ENCODE measurements at places on chromosomes 3 and 15.

DNA sequence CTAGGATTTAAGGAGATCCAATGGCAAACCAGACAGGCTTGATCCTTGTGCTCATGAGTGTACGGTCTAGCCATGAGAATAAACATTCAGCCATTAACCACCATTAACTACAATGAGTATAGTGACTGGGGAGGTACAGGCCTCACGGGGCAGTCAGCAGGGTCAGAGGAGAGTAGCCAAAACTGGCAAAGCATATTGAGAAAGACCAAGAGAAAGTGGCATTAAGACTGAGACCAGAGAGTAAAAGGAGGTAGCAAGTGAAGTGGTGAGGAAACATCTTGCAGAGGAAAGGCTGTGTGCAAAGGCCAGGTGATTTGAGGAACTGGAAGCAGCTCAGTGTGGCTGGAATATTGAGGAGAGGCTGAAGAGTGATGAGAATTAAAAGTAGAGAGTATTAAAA is 407.2 kb upstream of the LMCD1 start:
- no peak for DNase-seq

GRCh38 chr3:64799606-64800005 is 111.8 kb upstream of the ADAMTS9 start:
- DNase-seq = no peak

DNA sequence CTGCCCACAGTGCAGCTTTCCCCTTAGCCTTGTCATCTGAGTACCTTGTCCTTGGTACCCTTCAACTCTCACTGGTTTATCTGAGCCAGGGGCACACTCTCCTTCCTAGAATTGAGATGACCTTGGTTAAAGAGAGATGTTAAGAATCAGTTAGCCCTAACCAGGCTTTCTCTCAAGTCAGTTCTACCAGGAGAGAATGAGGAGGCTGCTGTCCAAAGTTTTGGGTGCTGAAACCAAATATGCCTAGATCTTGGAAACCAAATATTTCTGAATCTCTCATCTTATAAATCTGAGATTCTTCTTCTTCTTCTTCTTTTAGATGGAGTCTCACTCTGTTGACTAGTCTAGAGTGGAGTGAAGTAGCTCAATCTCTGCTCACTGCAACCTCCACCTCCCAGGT is 12.0 kb upstream of the CTXND1 start:
- DNase-seq = no peak

GRCh38 chr15:48984811-48985352 is 21.2 kb upstream of the SHC4 start:
- DNase-seq = no peak

DNA sequence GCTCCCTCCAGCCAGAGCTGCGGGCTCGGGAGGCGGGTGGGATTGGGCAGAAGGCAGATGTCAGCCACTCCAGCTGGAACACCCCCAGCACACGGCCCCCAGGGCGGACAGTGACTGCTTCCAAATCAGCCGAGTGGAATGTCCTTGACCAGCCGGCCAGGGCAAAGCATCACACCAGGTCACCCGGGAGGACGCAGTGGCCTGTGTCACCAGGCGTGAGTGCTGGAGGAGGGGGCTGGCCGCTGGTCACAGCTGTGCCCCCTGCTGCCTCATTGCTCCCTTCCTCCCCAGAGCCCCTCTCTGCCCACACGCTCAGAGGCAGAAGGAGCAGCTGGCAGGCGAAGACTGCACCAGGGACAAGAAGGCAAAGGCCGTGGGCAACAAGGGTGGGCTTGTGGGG is 33.5 kb downstream of the NTRK3 start:
- DNase-seq = no peak

GRCh38 chr3:51815614-51816013 is 36.6 kb upstream of the IQCF6 start:
- DNase-seq = no peak

- no peak for DNase-seq
Measured at GRCh38 chr3:187677604-187678003, 7.4 kb upstream of the SST start.

GRCh38 chr15:47548231-47548630 is 169.1 kb upstream of the SEMA6D start:
- DNase-seq = no peak
